Fibroblast of the aortic adventitia (primary cell): ENCODE measurements at places on chromosomes 4 and X. TPM values are rescaled to one million over a fixed set of nuclear protein-coding genes. Genes with fewer than 3 reads are reported as not detected.

The MAGEE2 gene
- total RNA-seq = not detected in 2 replicates

The ANXA10 gene
- 7.0 and 83.5 TPM in 2 replicates for total RNA-seq

The SLC6A14 gene
- total RNA-seq = not detected in 2 replicates

The ACSL4 gene
- 82.2 and 260 TPM in 2 replicates for total RNA-seq

The RPS6KA6 gene
- total RNA-seq = 4.2 and 7.0 TPM in 2 replicates

The CT45A10 gene
- not detected in 2 replicates for total RNA-seq

The SLC16A2 gene
- 5.9 and 28.5 TPM in 2 replicates for total RNA-seq

The SSX1 gene
- total RNA-seq = 0.09 TPM in 1 of 2 replicates, not detected in the other

The PGAM4 gene
- total RNA-seq = not detected in 2 replicates

The PLXNB3 gene
- total RNA-seq = 3.1 and 6.1 TPM in 2 replicates

The DIPK2B gene
- 0.09 and 0.16 TPM in 2 replicates for total RNA-seq

The CT47B1 gene
- total RNA-seq = not detected in 2 replicates

The GAGE13 gene
- total RNA-seq = not detected in 2 replicates

The TRIM61 gene
- 1.1 and 2.5 TPM in 2 replicates for total RNA-seq

The HS3ST1 gene
- 2.5 and 6.8 TPM in 2 replicates for total RNA-seq

The AMBN gene
- total RNA-seq = not detected in 2 replicates

The PCYT1B gene
- total RNA-seq = 0.27 and 0.74 TPM in 2 replicates

The FAT1 gene
- 114 and 189 TPM in 2 replicates for total RNA-seq

DNA sequence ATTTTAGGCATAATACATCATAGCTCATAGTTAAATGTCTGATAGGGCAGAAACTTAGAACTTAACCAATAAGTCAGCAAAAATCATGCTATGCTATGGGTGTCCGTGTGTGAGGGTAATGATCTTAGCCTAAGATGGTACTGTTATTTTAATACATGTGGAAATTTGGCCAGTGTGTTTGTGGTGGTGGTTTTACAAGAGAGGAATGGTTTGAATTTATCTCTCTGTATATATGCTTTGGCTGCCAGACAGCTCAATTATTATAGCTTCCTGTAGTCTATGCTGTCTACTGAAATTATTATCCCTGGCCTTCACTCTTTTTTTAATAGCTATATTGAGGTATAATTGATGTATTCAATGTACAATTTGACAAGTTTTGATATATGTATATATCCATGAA, 21.3 kb downstream of the ZNF330 start:
- no peak for DNase-seq

- DNase-seq = peak; percentile 63
Observed at GRCh38 chr4:101345271-101345595, 2.1 kb downstream of the PPP3CA start.

DNA sequence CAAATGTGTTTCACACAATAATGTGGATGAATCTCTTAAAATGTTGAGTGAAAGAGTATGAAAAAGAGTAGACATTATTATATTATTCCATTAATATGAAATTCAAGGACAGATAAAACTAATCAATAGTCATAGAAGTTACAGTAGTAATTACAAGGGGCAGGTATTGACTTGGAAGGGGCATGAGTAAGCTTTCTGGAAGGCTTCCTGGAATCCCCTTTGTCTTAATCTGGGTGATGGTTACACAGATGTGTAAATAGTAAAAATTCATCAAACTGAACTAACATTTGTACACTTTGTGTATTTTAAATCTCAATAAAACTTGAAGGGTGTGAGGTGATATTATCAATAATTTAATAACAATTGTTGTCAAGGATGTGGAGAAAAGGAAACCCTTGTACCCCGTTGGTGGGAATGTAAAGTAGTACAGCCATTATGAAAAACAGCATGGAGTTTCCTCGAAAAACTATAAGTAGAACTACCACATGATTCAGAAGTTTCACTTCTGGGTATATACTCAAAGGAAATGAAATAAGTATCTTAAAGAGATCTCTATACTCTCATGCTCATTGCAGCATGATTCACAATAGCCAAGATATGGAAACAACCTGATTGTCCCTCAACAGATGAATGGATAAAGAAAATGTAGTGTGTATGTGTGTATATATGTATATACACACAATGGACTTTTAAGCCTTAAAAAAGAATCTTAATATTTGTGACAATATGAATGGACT, 96.9 kb upstream of the MID1IP1 start:
- no peak for DNase-seq

- DNase-seq = peak; percentile 91
Observed at GRCh38 chr4:53656421-53656981, 65.2 kb upstream of the LNX1 start.

GRCh38 chr4:2907226-2907625, 56.0 kb downstream of the NOP14 start:
- DNase-seq = no peak

GRCh38 chrX:63675716-63676115, 109.3 kb downstream of the ARHGEF9 start:
- DNase-seq = no peak

- DNase-seq = no peak
Observed at GRCh38 chr4:179583221-179583620, 2141.0 kb upstream of the AGA start.

DNA sequence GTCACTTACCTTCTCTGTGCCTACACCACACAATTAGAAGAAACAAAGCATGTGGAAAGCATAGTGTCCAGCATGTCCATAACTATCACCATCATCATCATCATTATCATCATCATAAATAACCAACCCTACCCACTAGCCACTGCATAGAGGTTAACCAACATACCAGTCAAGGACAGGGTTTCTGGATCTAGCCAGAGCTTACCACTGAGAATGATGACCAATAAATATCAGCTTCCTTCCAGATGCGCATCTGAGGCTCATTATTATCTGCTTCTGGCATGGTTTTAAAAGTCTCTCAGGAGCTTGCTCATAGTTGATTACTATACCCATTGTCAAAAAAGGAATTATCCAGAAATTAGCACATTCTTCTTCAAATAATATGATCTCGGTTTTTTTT, 25.5 kb upstream of the MYOZ2 start:
- DNase-seq = no peak

DNA sequence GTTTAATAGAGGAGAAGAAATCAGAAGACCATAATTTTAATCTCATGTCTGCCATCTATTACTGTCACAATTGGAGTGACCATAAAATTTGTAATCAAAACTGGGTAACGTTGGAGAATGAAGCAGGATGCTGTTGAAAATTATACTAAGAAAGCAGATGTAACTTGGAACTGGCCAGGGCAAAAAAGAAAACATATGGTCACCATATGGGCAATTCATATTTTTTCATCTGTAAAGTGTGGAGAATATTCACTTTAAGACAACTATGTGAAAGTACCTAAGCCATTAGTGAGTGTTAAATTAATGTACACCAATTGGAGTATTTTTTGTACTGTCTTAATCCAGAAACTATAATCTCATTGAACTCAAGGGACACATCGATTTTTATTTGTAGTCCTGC, 1008.0 kb downstream of the GLUD2 start:
- DNase-seq = no peak

GRCh38 chr4:124018383-124019317, 622.1 kb downstream of the SPRY1 start:
- DNase-seq = peak; percentile 81

DNA sequence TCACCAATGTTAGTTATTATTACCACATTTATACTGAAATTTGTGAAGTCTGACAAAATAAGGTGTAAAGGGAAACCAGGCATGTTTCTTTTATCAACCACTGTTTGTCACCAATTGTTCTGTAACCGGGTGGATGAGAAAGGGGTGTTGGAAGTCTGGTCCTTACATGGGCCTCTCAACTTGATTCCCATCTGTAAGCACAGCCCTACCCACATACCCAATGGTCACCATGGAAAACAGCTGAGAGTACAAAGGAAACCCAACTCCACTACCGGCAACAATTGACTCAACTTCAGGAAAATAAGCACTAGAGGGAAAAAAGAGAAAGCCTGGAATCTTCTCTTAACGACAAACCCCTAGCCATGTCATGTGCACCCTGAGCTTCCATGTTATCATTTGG, 70.8 kb upstream of the PTCHD1 start:
- DNase-seq = no peak

- peak; percentile 92 for DNase-seq
Observed at GRCh38 chr4:88939697-88940096, 117.3 kb downstream of the FAM13A start.

DNA sequence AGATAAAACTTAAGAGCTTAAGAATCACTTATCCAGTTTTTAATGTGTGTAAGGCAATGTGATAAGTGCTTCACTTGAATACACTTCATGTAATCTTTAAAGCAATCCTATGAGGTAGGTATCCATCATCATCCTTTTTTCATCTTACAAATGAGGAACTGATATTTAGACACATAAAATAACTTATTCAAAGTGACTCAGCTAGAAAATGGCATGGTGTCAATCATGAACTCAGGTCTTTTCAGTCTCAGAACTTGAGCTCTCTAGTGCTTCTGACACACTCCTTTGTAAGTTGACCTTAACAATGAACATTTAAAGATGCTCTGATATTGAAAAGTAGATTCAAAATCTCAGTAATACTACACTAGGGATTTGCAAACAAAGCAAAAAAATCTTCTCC, 224.8 kb upstream of the TEX13C start:
- DNase-seq = no peak

DNA sequence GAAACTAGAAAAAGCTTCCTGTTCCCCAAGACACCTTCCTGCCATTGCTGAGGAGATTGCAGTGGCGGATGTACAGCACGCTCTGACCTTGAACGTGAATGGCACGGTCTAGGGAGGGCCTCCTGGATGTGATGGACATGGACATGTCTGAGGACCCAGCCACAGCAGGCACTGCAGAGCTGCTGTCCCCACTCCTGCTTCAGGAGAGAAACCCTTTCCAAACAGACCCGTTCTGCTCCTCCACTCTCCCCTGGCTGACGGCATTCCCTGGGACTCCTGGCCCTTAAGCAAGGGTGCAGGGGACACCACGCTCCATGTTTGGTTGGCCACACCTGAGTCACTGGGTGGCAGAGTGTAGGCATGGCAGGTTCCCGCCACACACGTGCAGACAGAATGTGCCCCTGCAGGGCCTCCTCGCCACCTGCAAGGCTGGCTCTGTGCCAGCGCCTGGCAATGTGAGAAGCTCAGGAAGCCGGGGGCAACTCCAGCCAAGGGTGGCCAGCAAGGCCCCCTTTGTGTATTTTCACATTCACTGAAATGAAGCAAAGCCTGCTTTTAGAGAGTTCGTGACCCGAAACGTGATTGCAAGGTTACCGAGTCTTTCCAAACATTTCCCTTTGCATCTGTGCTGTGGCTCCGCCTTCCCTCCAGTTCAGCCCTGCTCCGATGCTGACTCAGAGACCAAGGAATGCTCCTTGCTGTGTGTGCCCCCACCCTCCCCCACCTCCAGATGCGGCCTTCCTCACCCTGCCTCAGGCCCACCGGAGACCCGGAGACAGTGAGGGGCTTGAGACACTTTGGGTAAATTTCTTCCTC, 46.1 kb downstream of the HTRA3 start:
- DNase-seq = peak; percentile 80

DNA sequence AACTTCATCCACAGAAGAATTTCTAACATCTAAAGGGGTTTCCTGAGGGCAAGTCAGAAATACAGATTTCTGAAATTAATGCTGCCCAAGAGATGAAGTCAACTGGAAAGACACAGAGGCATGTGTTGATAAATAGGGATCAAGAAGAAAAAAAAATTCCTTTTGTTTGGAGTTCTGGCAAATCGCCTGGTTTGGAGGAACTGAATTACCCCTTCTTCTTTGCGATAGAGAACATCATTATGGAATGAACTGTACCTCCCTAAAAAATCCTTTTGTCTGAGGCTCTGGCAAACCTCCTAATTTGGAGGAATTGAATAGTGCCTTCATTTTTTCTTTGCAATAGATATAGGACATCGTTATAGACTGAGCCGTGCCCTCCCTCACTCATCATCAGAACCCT, 200.9 kb downstream of the DHRSX start:
- peak; percentile 7 for DNase-seq

DNA sequence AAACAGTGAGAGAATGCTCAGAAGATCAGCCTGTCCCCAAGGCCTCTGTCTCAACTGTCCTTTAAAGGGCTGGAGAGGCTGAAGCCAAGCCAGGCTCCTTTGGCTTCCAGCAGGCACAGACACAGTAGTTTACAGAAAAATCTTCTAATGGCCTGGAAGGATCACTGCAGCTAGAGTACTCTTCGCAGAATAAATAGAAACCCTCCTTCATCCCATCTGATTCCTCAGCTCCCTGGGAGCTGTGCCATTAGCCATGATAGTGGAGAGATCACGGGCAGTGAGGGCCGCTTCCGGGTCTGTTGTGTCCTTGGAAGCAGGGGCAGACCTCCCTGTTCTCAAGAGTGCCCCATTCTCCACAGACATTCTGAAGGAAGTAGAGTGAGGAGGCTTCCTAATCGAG, 63.1 kb downstream of the CCNI start:
- peak; percentile 32 for DNase-seq

GRCh38 chrX:106891762-106892460, 11.2 kb downstream of the RIPPLY1 start:
- DNase-seq = no peak

DNA sequence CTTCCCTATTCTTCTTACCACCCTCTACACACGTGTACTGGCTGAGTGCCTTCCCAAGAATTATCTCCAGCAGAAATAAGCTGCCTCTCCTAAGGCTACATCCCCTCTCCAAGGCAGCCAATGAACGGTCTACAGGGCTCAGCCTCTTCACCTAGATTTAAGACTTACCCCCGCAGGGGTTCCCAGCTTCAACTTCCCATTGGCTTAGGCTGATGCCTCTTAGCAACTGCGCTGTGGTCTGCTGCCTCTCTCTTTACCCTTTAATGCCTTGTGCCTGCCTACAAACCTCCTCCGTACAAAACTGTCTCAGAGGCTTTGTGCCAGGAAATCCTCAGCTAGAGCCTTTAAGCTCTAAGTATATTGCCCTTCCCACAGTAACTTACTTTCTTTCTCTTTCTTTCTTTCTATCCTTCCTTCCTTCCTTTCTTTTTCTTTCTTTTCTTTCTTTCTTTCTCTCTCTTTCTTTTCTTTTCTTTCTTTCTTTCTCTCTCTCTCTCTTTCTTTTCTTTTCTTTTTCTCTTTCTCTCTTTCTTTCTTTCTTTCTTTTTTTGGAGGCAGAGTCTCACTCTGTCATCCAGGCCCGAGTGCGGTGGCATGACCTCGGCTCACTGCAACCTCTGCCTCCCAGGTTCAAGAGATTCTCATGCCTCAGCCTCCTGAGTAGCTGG, 15.1 kb upstream of the PIGA start:
- DNase-seq = no peak

- no peak for DNase-seq
Observed at GRCh38 chrX:117120700-117121099, 657.9 kb upstream of the CT83 start.

- no peak for DNase-seq
Observed at GRCh38 chrX:57177070-57177469, 39.9 kb upstream of the SPIN2A start.

DNA sequence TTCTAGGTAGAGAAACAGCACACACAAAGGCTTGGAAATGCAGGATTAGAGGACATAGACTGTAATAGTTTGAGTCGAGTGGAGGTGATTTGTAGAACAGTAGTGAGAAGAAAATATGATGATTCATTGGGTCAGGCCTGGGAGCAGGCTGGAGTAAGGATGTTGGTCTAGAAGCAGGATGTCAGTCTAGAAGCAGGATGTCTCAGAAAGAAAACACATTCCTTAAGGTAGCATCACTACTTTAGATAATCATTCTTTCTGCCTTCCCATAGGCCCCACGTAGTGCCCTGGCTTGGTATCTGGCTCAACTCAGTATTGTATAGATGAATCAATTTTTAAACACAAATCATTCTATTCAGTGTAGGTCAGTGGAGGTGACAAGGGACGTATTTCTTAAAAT, 11.2 kb upstream of the DACH2 start:
- DNase-seq = no peak
